NCI-H524 treated with DMSO at 0.1 percent for 48 hours (cell line): ENCODE measurements at places on chromosomes 5 and 9.

- no peak for DNase-seq
These were observed 104.4 kb downstream of the ACTL7B start for GRCh38 chr9:108751369-108751768.

DNA sequence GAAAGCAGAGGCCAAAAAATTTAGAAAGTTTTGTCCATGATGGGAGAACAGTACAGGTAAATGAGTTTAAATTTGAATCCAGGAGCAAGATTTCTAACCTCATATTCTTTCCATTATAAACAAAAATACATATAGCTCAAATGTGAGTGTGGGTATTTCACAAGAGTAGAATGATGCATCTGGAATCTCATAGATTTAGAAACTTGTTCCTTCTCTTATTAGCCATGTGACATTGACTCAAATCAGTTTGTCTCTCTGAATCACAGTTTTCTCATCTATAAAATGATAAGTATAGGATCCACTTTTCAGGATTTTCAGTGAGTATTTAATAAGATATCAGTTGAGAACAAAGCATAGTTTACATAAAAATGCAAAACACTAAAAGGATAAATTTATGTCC, 436.3 kb upstream of the PAPPA start:
- DNase-seq = no peak

DNA sequence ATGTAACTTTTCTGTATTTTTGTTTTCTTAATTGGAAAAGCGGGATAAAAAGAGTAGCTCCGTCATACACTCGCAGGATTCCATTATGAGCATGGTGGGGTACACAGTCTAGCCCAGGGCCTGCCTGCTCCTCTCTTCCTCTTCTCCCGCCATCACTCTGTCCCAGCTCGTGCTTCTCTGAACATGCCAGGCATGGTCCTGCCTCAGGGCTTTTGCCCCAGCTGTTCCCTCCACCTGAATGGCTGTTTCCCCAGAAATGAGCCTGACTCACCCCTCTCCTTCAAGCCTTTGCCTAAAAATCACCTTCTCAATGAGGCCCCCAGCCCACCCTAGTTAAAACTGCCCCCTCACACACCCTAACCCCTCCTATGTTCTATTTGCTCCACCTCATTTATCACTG, 4.5 kb downstream of the CORO2A start:
- no peak for DNase-seq

DNA sequence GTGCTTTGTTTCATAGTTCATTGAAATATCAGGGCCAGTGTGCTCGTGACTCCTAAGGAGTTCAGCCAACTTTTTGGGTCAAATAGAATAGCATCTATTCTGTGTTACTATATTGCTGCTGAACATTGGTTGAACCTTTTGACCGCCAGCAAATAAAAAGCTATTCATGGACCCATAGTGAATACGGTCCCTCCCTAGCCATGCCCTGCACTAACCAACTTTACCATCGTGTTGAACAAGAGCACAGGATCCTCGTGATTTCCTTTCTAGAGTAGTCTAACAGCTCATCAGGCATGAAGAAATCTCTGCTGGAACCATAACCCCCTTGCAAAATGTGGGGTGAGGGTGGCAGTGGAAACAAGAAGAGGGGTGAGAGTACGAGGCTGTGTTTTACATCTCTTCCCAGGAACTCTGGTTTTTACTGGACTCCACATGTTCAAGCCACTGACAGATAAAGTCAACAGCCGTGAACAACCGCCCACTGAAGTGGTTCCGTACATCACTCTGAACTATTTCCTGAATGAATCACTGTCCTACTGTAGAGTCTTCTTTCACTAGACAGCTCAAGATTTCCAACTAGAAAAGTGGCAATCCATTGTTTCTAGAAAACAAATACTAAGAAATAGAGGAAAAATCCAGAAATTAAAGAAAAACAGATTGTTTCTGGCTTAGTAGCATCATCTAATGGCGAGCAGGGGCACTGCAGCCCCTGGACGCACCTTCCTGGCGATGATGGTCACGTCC, 70.1 kb upstream of the SPATA31E1 start:
- DNase-seq = no peak

DNA sequence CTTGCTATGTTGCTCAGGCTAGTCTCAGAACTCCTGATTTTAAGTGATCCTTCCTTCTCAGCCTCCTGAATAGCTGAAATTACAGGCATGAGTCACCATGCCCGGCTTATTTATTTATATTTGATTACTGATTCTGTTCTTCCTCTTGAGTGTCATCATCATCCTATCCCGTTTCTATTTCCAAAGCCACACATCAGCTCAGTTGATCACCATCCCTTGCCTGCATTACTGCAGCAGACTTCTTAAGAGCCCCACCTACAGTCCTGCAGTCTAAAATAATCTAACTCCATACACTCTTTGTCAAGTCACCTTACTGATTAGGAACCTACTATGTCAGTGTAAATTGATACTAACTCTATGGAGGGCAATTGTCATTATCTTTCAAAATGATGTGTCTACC, 138.9 kb upstream of the RAI14 start:
- no peak for DNase-seq

DNA sequence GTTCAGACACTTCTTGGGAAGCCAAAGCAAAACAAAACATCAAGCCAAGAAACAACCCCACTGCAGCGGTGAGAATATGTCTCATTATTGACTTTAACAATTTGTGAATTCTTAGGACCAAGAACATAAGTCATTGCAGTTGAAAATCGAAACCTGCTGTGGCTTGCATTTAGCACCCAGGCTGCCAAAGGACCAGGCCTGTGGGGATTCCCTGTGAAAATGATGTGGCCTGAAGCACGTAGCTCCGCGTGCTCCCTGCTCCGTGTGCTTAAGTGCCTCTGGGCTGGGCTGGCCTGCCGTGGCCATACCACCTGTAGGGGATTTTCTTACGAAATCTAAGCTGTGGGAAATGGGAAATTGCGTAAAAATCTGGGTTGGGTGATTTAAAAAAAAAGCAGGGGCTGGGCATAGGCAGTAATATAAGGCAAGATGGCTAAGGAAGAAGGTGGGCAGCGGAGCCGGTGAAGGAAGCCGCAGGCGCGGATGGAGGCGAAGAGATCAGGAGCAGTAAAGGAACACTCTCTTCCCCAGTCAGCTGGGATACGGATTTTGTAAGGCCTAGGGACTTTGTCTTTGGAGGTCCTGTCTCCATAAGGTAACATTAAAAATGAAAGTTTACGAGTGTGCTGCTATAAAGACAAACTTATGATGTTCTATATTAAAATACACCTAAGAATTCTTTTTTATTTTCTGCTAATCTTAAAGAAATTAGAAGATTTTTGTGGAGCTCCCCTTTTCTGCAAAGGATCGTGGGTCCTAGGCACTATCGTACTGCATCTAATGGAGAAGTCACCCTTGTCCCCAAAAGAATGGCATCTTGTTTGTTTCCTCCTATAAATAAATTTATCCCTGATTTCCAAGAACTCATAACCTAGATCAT, 189.6 kb upstream of the SEMA6A start:
- DNase-seq = no peak

- DNase-seq = no peak
These were observed 6.1 kb upstream of the EHMT1 start for GRCh38 chr9:137612741-137613142.

GRCh38 chr5:77832166-77832770, 56.1 kb upstream of the TBCA start:
- no peak for DNase-seq

- no peak for DNase-seq
These were observed 88.6 kb downstream of the KCNN2 start for GRCh38 chr5:114450437-114450836.

DNA sequence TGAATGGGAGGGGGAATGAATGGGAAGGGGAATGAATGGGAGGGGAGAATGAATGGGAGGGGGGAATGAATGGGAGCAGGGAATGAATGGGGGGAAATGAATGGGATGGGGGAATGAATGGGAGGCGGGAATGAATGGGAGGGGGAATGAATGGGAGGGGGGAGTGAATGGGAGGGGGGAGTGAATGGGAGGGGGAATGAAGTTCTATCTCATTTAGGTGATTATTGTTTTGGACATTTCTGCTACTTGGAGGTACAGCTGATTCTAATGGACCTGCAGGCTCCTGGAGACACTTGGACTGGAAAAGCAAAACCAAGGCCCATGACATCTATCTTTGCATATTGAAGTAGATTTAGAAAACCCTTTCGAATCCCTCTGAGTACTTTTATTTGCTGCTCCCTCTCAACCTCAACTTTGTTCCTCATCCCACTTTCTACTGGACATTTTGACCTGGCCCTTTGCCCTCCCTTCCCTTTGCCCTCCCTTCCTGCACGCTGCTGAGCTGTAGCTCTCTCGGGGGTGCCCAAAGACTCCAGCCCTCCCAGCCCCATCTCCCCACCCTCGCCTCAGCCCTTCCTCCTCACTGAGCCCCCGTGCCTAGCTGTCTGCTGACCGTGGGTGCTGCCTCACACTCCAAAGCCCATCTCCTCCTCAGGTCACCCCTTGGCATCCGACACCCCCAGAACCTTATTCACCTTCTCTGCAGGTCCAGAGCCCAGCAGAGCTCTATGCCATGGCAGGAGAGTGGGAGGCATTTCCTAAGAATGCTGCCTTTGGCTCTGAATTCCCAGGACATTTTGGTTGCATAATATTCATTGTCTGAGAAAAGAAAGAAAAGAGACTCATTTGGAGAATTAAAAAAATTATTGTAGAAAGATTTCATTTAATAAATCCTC, 19.9 kb upstream of the LPCAT1 start:
- DNase-seq = no peak

- no peak for DNase-seq
These were observed 7.8 kb upstream of the ORM1 start for GRCh38 chr9:114314881-114315722.

DNA sequence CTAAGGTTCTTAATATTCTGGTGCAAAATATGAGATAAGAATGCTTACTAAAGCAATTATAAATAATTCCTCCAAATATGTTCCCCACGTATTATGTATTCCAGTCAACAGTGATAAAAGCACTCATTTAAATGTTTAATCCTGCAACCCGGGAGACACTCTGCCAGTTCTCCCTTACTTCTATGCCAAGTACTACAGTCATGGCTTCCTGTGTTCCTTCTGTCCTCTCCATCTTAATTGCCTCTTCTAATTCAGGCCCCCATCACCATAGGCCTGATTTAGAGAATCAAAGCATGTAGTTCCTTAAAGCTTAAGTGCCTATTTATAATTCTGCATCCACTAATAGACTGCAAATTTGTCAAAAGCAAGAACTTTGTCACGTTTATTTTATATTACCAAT, 474.8 kb downstream of the SEMA5A start:
- no peak for DNase-seq

DNA sequence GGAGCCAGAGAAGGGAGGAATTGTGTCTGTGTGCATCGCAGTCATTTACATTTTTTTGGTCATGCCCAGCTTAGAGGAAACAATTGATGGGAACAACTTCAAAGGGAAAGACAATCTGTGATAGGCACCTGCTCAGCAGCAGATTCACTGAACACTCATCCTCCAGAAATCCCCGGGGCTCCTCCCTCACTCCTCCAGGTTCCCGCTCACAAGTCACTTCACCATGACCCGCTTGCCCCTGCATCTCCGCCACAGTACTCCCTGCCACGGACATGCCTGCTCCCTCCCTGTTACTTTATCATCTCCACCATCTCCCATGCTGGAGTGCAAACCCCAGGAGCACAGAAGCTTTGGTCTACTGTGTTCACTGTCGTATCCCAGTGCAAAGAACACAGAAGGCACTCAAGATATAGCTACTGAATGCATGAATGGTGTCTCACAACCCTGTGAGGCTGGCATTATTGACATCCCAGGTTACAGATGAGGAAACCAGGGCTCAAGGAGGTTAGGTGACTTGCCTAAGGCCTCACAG, 16.2 kb downstream of the LHX6 start:
- DNase-seq = no peak

DNA sequence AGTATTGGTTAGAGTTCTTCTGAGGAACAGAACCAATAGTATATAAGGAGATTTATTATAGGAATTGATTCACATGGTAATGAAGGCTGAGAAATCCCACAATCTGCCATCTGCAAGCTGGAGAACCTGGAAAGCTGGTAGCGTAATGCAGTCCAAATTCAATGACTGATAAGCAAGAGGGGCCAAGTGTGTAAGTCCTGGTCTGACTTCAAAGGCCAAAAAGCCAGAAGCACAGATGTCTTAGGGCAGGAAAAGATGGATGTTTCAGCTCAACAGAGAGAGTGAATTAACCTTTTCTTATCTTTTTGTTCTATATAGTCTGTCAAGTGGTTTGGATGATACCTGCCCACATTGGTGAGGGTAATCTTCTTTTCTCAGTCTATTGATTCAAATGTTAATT, 146.4 kb downstream of the FGF10 start:
- no peak for DNase-seq
